NCI-H1930 (cell line): ENCODE measurements at places on chromosomes 7 and 10.

DNA sequence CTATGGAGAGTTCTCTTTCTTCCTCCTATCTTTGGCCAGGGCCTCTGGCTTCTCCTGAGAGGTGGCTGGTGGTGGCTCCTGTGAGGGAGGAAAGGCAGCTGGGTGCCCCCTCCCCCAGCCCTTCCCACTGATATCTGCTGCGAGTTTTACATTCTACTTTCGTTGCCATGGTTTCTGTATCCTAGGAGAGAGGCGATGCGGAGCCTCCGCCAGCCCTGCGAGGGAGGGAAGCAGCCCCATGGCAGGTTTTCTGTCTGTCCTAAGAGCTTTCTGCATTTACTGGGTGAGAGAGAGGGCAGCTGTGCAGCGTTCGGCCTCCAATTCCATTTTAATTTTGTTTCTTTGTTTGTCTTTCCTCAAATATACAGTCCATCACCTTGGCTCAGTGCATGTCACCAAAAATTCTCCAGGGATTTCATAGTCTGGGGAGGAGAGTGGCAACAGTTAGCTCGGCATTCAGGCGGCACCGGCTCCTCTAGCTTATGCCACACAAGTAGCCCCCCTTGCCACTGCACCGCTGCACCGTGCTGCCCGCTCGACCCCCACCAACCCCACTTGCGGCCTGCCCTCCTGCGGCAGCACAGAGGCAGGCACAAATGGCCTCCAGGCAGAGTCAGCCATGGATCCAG, 20.4 kb downstream of the DNAJB12 start:
- DNase-seq = no peak

DNA sequence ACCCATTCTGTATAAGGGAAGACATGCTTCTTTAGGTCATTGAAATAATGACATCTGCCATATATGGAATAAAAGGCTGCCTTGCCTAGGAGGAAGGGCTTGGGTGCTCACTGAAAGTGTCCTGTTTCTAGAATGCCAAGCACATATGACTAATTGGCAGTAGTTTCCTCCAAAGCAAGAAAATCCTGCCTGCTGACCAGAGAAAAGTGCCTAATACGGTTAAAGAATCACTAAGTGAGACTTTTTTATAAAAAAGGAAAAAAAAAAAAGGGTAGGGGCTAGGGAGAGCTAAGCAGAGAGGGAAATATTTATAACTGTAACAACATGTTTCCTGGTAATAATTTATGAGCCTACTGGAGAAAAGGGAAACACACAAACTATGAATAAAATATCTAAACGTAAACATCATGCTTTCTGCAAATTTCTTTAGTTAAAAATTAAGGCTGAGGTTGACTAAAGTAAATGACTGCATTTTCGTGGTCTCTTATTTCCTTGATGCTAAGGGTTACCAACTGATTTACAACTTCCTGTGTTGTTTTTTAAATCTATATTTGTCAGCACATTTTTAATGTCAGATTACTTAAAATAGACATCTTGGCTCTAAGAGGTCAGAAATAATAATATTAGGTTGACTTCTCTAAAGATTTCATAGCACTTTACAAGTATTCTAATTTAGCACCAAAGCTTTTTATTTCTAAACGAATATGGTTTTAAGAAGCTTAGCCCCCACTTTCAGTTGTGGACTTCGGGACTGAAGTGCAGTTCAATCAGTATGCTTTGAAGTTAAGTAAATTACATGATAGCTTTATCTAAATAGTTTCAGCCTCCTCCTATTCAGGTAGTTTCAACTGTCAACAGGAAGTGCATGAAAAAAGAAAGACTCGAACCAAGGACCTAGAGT, 89.6 kb downstream of the CABCOCO1 start:
- no peak for DNase-seq

DNA sequence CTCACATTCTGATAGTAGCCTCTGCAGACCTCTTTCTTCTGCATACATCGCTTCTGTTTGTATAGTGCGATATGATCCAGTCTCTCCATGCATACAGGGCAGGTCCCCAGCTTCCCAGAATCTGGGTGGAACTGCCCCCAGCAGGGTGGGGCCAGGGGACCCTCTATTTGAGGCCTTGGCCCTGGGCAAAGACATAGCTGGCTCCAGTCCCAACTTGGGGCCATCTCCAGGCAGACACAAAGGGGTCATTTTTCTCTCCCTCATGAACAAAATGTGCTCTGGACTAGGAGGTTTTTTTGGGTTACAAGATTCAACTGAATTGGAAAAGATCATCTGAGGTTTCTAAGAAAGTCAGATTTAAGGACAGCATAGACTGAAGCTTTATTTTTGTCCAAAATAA, 21.1 kb upstream of the HSPA12A start:
- no peak for DNase-seq

DNA sequence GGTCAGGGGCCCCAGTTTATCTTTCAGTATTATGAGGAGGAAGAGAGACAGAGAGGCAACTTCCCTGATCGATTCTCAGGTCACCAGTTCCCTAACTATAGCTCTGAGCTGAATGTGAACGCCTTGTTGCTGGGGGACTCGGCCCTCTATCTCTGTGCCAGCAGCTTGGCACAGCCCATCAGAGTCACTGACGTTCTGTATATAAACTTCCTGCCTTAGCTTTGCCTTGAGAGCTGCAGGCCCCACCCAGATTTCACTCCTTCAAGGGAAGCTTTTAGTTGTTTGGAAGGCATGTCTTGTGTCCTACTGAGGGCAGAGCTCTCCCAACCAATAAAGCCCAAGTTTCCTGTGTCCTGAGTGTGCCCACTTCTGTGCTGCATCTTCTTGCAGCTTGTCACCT, 242.5 kb upstream of the PRSS58 start:
- DNase-seq = no peak

DNA sequence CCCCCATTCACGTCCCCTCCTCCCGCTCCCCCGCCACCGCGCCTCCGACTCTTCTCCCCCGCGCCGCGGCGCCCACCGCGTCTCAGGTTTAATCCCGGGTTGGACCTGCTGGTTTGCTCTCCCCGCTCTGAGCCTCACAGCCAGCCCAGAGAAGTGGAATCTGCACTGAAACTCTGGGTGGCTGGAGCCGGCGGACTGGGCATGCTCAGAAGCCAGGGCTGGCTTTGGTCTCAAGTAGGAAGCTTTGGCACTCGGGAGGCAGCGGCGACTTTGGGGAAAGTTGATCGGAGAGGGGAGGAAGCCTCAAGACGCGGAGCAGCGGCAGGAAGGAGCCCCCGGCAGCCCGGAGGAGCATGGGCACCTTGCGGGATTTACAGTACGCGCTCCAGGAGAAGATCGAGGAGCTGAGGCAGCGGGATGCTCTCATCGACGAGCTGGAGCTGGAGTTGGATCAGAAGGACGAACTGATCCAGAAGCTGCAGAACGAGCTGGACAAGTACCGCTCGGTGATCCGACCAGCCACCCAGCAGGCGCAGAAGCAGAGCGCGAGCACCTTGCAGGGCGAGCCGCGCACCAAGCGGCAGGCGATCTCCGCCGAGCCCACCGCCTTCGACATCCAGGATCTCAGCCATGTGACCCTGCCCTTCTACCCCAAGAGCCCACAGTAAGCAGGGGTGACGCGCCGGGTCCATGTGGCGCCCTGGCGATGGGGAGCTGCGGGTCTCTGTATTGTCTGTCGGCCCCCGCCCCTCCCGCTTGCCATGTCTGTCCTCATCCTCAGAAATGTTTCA, at the start of gene PRKG1:
Gene PRKG1 (plus strand): TSS at position 250 of the 791 bp plus-strand sequence.
- no peak for DNase-seq

DNA sequence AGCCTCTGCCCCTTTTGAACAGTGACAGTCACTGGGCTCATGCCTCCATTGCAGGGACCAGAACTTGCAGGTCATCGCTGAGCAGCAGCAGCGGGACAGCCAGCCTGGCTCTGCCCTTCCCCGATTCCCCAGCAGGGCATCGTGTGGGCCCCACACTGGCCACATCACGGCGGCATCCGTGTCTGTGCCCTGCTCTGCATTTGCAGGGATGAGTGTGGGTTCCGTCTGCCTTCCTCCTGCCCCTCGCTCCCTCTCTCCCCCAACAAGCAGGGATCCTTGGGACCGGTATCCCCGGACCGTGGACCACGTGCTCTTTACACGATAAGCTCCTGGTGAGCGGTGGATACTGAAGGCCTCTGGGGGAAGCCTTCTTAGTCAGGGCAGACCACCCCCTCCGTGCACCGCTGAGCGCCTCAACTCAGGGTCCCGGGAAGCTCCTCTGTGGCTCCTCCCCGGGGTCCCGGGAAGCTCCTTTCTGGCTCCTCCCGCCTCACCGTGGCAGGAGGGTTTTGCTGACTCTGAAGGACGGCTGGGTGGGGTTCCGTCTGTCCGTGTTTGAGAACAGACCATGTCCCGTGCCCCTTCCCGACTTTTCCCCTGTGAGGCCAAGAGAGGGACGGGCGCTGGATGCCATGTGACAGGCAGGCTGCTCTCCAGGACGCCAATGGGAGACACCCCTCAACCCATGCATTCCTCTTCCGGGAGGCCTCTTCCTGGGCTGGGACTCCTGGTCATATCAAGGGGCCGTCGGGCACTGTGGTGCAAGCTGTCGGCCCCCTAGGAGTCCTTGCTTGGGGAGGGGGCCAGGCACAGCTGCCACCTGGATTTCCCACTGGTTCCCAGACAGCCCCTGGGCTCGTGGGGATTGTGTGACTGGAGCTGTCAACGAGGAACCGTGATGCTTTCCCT, 23.5 kb upstream of the NKX6-2 start:
- no peak for DNase-seq

DNA sequence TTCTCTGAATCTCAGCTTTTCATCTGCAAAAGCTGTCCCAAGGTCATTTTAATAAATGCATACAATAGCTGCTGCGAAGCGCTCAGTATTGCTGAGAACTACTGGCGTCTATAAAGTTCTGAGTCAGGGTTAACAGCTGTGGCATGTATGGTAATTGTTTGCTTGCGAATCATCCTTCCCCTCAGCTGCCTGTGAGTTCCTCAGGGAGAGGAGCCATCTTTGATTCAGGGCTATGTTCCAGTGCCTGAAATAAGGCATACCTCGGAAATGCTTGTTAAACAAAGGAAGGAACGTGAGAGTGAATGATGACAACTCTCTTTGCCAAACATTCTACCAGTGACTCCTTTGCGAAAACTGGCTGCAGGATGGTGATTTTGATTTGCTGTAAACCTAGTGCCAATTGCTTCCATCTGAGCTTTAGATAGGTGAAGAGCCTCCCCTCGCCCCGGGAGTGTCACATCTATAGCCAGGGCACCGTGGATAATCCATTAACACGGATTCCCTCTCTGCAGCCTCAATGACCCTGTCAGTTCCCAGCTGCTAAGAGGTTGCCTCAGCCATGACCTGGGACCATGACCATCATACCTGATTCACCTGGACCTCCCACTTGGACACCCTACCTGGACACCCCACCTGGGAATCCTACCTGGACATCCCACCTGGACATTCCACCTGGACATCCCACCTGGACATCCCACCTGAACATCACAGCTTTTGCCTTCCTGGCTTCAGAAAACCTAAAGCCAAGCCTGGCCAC, 39.6 kb downstream of the GPRIN2 start:
- no peak for DNase-seq

DNA sequence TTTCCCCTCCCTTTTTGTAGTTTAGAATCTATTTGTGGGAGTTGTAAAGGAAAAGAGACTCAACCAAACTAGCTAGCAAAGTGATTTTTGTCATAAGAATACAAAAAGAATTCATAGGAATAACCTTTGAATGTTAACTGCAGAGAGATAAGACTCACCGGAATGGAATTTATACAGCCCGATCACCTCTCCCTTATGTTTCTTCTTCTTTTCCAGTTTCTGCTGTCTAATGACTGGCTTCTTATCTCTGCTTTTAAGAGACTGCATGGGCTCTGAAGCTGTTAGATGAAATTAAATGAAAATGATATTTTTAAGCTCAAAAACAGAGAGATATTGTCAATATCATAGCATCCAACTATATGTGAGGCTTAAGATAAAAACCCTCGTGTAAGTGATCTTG, 1095.9 kb downstream of the REEP3 start:
- no peak for DNase-seq
